Stimulated activated CD4-positive, alpha-beta T cell treated with anti-CD3 and anti-CD28 coated beads, Interleukin-1b, Interleukin-23, amount 100 ng/mL, for 1 hour (primary cell): ENCODE measurements at places on chromosomes 5 and 9.

- DNase-seq, result no peak
Observed at GRCh38 chr9:100774962-100775361, 197.1 kb downstream of the CAVIN4 start.

- DNase-seq, result no peak
Observed at GRCh38 chr5:79581535-79581934, 30.7 kb upstream of the TENT2 start.

GRCh38 chr5:38825494-38825893 lies 20.3 kb upstream of the OSMR start:
- DNase-seq, result no peak

DNA sequence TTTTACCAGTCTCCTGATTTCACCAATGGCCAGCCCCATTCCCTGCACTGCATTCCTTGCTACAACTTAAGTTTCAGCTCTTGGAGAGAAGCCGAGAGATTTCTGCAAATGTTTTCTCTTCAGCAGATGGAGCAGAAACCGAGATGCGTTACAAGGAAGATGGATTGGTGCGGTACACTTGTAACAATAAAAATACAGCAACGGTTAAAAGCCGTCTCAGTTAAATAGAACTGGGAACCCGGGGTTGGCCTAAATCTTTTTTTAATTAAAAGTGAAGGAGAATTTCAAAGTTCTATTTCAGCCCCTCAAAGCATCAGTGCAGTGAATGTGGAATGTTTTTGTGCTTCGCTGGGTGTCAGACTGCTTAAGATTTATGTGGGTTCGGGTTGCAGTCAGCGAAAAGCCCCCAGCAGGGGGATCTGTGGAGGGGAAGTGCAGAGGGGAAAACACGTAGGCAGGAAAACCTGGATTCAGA lies 19.8 kb downstream of the BRINP1 start:
- DNase-seq, result no peak

DNA sequence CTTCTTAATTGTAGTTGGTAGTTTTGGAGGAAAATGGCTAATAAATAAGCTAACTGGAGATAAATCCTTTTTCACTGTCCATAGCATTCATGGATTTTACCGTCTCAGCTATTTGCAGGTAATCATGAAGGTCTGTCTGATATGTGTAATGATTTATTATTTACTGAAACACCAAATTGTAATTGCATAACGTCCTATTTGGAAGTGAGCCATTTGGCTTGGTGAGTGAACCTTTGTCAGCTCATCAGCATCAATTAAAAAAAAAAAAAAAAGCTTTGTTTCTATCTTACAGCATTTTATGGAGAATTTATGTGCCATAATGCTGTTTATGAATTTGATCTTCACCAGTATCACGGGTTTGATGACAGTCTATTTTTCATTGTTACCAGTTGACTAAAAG lies 20.2 kb downstream of the RECK start:
- DNase-seq, result no peak

DNA sequence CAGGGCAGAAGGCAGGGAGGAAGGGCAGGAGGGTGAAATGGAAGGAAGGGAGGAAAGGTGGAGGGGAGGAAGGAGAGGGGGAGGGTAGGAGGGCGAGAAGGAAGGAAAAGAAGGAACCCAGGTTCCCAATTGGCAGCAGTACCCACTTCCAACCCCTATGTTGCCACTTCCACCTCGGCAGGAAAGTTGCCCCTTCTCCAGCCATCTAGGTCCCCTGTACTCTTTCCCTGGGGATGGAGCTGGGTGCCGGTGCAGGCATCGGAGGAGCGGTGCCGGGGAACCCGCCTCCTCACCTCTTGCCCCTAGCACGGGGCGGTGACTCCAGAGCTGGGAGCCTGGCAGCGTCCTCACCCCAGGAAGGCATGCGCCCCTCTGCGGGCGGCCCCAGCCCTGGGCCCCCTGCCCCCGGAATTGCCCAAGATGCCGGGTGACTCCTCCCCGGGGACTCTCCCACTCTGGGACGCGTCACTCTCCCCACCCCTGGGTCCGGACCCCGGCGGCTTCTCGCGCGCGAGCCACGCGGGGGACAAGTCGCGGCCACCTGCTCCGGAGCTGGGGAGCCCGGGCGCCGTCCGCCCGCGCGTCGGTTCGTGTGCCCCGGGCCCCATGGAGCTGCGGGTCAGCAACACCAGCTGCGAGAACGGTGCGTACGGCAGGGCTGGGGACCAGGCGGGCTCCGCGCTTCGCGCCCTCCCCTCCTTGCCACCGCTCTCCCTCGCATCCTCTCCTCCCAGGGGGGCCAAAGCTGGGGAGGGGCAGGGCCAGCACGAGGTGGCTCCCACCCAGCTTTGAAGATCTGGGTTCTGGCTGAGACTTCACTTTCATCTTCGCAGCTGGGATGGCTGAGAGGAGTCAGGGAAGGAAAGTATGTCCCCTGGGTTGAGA lies at the start of gene NIPAL4:
Gene NIPAL4, plus strand, starts transcription at position 499 of the 885 bp plus-strand sequence. Its CDS starts 108 bp downstream, at position 607.
- no peak for DNase-seq

GRCh38 chr5:31359839-31360238 lies 166.4 kb downstream of the CDH6 start:
- no peak for DNase-seq

- no peak for DNase-seq
Observed at GRCh38 chr5:87413343-87413645, 564 bp upstream of the CCNH start.

GRCh38 chr9:101705135-101705661 lies 33.2 kb downstream of the GRIN3A start:
- no peak for DNase-seq

- no peak for DNase-seq
Observed at GRCh38 chr5:124740071-124740470, 6.4 kb downstream of the ZNF608 start.

- DNase-seq, result no peak
Observed at GRCh38 chr9:125549039-125549438, 158.0 kb downstream of the MAPKAP1 start.

DNA sequence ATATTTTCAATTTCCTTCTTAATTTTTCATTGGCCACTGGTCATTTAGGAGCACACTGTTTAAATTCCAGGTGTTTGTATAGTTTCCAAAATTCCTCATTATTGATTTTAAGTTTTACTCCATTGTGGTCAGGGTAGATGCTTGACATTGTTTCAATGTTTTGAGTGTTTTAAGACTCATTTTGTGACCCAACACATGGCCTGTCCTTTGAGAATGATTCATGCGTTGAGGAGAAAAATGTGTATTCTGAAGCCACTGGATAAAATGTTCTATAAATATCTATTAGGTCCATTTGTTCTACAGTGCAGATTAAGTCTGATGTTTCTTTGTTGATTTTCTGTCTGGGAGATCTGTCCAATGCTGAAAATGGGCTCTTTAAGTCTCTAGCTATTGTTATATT lies 24.4 kb upstream of the FNIP1 start:
- no peak for DNase-seq

DNA sequence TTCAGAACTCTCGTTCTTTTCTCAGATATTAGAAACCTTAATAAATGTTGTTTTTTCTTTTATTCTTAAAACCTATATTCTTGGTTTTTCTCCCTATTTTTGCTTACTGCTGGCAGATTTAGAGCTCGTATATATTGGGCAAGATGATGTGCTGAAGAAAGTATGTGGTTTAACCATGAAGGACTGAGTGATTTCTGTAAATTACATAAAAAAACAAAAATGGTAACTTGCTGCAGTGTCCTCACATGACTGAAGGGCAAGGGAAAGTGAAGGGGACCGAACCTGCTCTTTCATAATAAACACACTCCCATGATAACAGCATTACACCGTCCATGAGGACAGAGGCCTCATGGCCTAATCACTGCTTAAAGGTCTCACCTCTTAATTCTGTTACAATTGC lies 393.8 kb upstream of the ZNF608 start:
- no peak for DNase-seq

DNA sequence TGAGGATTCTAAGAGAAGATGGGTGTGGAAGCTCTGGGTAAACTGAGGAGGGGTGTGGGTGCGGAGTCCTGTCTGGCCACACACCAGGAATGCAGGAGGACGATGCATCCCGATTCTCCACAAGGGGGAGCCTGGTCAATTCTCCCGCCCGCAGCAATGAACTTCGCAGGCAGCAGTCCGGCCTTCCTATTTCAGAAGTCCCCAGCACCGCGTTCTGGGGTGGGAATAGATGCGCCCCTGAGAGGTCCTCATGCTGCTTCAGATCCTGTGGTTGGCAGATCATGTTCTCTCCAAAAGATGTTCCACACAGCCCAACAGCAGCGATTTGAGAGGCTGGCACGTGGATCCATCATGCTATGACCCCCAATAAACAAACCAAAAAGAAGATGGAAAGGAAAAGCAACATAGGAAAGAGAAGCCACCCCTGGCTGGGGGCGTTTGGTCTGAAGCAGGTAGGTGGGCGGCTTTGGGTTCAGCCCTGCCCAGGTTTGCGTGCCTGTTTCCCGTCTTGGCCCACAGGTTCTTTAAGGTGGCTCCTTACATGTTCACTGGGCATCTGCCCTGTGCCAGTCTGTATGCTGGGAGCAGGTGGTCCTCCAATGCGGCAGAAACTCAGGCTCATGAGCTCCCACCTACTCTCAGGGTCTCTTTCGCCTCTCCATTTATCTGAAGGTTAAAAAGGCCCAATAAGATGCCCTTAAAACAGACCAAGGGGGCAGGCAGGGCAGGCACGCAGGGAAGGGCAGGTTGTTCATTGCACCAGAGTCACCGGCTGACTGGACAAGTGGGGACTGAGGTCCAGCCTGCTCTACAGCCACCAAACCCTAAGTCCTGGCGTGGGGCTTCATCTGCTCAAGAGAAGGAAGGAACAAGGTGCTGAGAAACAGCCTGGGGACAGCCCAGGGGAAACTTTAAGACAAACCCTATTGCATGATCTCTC lies 171.6 kb downstream of the PAX5 start:
- no peak for DNase-seq

DNA sequence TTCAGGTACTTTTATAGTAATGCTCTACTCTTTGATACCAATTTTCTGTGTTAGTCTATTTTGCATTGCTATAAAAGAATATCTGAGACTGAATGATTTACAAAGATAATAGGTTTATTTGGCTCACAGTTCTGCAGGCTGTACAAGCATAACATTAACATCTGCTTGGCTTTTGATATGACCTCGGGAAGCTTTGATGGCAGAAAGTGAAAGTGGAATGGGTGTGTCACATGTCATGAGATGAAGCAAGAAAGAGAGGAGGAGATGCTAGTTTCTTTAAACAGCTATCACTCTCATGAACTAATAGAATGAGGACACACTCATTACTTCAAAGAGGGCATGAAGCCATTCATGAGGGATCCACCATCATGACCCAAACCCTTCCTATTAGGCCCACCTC lies 270.9 kb upstream of the IL12B start:
- no peak for DNase-seq

GRCh38 chr5:177470759-177471536 lies 2.5 kb downstream of the DBN1 start:
- DNase-seq, result no peak

GRCh38 chr5:116841734-116842133 lies 267.1 kb upstream of the SEMA6A start:
- no peak for DNase-seq

DNA sequence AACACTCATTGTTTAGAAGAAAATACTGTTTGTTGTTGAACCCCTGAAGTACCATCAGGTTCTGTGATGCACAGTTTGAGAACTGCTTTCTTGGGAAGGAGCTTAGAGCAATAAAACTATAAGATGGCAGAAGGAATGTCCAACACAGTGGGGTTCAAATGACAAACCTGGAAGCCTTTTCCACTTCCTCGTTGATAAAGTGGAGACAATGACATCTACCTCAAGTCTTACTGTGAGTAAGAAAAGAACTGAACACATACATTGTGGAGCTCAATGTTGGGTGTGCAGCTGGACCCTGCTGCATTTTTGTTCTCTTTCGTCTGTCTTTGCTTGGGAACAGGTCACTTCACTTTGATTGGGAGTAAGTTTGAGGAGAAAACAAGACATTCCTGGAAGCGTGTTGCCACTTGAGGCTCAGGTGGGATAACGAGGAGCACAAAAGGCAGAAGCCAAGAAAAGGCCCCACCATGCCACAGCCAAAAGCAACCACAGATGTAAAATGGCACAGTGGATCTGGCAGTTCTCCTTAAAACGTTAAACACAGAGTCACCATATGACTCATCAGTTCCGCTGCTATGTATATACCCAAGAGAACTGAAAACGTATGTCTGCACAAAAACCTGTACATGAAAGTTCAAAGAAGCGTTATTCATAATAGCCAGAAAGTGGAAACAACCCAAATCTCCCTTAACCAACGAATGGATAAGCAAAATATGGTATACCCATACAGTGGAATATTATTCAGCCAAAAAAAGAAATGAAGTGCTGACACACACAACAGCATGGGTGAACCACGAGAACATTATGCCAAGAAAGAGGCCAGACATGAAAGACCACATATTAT lies 42.9 kb upstream of the SUB1 start:
- DNase-seq, result no peak

- no peak for DNase-seq
Observed at GRCh38 chr9:83708515-83709158, 879 bp upstream of the UBQLN1 start.

DNA sequence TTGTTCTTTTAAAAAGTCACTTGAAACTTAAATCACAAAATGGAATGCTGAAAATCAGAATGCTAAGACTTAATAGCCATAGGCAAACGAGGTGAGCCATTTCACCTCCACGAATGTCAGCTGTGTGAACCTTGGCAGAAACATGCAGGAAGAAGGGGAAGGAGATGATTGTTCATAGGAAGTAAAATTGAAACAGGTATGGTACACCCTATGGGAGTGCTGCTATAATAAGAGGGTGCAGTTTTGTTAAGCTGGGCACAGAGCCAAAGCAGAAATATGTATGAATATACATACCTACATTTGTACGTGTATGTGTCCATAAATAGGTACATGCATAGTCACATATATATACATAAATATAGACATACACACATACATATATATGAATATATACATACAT lies 51.0 kb upstream of the SPINK5 start:
- no peak for DNase-seq

- DNase-seq, result no peak
Observed at GRCh38 chr9:19161257-19162025, 34.1 kb upstream of the PLIN2 start.

GRCh38 chr5:952597-953271 lies 55.9 kb upstream of the NKD2 start:
- DNase-seq, result no peak

DNA sequence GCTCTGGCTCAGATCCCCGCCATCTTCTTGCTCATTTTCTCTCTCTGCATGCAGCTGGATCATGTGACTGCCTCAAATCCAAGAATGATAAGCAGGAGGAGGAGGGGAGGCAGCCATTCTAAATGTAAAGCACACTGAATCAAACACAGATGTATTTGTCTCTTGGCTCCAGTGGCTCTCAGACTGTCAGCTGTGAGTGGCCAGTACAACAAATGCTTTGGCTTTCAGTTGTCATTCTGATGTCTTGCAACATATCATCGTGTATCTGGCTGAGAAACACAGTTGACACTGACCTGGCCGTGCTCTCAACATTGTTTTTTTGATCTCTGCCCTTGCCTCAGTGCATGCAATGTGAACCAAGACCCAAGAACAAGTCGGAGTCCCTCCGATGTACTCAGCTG lies 233.1 kb downstream of the ADAMTSL1 start:
- no peak for DNase-seq
